HAP-1 (cell line): ENCODE measurements at places on chromosomes 2 and 18.

DNA sequence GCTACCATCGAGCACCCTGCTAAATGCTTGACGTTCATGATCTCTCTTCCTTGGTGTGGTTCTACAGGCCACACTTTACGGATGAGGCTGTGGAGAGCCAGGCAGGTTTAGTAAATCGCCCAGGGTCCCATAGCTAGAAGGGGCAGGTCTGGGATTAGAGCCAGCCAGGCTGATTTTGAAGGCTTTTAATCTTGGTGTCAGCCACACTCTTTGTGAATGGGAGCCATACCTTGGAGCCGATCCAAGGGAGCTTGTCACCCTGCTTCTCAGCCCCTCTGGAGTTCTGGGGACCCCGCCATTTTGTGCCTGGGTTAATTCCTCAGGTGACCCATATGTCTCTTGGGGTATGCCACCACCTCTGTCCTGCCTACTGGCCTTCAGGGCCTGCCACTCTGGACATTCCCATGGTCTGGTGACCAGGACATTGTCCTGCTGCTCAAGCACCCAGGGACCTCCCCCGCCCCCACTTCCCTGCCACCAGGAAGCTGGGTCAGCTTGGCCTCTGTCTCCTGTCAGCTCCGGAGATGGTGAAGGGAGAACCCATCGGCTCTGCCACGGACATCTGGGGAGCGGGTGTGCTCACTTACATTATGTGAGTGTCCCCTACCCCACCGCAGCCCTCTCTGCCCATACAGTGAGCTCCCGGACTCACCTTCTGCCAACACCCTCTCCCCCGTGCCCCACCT lies 7.3 kb upstream of the GMPPA start:
- no peak for DNase-seq

DNA sequence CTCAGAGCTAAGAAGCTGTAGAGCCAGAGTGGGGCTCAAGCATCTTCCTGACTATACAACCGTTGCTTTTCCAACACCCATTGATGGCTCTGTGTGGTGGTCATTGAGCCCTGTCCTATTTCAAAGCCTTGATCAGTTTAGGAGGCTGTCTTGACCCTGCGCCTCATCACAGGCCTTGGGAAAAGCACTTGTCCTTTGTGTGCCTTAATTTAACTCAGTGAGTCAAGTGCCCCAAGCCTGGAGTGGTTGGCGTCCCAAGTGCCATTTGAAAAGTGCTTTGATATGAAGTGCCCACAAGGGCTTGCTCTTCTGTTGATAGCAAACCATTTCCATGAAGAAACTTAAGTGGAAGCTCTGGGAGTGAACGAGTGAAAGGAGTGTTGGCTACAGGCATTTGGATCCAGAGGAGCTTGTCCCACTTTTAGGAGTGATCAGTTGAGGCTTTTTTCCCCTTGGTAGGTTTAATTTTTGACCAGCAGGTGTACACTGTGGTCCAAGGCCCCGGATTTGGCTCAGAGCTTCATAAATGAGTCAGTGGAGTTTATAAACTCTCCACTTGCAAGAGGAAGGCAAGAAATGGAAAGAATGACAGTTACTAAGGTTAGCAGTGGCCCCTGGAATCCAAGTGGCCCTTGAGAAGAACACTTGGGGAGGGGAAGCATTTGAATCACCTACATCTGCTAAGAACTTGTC lies 50.3 kb downstream of the ACTR2 start:
- no peak for DNase-seq

- DNase-seq = no peak
Measured at GRCh38 chr2:236545248-236545658, 24.4 kb upstream of the ACKR3 start.

- no peak for DNase-seq
Measured at GRCh38 chr18:12397254-12397653, 10.5 kb upstream of the PRELID3A start.

DNA sequence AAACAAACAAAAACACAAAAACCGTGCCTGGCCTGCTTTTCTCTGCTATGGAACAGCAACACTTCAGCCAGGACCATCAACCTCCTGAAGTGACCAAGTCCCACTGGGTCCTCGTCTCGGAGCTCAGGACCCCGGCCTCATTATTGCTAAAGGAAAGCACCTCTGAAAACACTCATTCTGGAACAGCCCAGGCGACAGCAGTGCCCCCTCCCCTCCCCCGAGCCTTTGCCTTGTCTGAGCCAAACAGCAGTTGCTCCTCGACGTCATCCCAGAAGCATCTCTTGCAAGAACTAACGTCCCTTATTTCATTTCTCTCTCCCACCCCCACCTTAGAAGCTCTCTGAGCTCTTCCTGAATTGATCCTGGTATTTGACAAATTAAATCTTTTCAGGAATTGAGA lies 27.4 kb downstream of the APCDD1 start:
- DNase-seq = no peak

DNA sequence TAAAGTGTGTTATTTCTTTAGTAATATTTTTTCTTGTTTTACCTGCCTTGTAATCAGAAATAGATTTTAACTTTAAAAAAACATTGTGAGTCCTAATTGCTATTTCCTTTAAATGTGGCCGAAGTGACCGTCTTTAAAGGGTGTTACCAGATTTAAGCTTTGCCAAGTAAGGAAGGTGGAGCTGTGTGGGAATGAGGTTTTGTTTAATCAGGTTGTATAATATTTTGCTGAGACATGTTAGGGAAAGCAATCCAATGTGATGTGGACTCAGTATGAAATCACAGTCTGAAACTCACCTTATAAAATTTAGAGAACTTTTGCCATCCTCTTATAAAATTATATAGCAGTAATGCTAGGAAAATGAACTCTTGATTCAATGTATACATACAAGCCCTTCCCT lies 32.9 kb upstream of the ITPRID2 start:
- no peak for DNase-seq

- DNase-seq = no peak
Measured at GRCh38 chr2:20433946-20434553, 12.8 kb upstream of the RHOB start.

DNA sequence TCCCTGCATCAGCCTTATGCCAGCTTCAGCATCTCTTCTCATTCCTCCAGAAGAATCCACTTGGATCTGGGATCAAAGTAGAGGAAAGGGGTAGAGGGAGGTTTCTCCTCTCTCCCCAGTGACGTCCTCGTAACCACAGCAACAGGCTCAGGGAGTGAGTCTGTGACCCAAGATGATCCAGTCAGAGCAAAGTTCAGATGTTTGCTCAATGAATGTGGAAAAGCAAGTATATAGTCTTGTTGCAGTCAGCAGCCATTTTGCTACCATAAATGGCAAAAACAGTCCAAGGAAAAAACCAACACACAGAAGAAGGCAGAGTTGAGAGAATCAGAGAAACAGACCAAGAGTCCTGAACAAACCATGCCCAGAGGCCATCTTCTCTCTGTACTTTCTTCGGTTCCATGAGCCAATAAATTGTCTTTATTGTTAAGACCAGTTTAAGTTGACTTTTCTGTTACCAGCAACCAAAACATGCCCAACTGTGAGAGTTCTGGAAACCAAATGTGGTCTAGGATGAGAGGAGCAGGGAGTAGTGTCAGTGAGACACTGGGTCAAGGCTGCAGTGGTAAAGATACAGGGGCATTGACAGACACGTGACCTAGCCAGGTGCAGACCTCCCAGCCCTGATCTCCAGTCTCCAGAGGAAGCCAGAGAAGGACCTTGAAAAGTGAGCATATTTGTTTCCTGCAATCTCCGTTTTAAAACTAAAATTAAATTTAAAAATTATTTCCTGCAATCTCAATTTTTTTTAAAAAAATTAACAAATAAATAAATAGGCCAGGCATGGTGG lies 3.2 kb upstream of the CXCR1 start:
- no peak for DNase-seq

- no peak for DNase-seq
Measured at GRCh38 chr18:50870138-50870845, 8.6 kb upstream of the ME2 start.

DNA sequence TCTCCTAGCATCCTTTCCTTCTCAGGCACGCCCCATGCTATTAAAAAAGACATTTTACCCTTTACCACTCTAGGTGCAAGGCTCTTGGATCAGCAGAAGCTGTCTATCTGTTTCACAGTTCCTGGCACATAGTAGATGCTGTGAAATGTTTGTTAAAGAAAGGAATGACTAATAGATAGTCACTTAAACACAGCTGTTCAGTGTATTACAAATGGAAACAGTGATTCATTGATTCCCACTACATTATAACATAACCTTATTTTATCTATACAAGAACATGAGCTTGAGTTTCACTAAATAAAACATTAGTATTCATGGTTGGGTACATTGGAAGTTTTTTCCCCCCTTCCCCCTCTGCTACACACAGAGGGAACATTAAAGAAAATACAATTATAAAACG lies 142.1 kb downstream of the ASXL3 start:
- no peak for DNase-seq

DNA sequence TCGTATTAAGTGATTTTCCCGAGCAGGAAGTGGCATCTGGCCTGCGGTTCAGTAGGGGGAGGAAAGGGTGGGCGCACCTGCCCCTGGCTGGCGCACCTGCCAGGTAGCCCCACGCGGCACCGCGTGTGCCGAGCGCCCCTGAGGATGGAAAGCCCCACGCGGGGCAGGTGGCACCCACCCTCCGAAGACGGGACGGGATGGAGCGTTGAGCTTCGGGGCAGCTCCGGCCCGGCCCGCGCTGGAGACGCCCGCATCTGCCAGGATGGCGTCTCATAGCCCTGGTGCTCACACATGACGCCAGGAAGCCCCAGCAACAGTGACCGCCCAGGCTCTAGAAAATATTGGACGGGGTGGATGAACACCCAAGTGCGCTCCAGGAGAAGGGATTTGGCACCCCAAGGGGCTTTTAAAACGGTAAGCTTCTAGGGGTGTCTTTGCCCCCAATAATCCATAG lies 2.5 kb upstream of the NFATC1 start:
- no peak for DNase-seq

- no peak for DNase-seq
Measured at GRCh38 chr18:9209279-9209678, 72.7 kb downstream of the ANKRD12 start.

- DNase-seq = no peak
Measured at GRCh38 chr2:180657054-180657453, 323.4 kb upstream of the UBE2E3 start.

DNA sequence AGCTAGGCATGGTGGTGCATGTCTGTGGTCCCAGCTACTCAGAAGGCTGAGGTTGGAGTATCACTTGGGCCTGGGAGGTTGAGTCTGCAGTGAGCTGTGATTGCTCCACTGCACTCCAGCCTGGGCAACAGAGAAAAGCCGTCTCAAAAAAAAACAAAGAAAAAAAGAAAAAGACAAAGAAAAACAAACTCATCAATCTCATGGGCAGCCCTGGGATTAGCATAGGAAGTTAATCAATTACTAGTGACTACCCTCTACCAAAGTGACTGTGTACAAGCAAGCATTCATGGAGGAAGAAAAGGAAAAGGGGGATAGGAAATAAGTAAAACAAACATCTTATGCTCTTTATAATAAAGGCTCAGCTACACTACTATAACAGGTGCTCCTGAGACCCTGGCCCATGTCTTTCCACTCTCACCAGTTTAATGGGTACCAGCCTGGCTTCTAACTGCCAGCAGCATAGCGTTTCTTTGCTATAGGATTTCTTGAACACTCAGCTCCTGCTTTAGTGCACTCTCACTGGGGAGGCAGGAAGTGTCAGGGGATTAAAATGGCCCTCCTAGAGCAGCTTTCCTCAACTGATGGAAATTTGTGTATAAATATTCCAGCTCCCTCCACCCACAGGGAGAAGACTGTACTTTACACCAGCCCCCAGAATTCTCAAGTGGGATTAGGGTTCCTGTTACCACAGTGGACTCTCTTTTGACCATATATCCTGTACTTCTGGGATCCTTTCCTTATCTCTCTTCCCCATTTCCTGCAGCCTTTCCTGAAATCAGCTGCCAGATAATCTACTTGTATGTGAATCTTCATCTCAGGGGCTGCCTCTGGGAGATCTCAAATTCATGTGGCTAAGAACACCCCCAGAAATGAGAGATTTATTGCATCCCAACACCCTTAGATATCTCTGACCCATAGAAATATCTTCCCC lies 91.3 kb upstream of the GLS start:
- no peak for DNase-seq

DNA sequence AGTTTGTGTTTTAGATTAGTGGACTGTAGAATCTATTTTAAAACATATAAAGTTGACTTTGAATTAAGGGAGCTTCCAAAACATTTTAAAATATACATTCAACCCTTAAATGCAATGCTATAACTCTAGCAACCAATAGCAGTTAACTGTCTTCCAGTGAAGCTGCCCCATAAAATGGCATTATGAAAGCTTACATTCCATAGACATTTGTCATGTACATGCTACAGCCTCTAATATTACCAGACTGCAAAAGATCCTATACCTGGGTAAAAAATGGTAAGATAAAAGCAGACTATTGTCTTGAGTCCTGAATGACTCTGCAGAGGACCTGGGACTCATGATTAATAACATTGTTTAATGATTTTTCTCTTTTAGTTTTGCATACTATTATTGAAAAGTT lies 489.4 kb downstream of the LRP1B start:
- DNase-seq = no peak

DNA sequence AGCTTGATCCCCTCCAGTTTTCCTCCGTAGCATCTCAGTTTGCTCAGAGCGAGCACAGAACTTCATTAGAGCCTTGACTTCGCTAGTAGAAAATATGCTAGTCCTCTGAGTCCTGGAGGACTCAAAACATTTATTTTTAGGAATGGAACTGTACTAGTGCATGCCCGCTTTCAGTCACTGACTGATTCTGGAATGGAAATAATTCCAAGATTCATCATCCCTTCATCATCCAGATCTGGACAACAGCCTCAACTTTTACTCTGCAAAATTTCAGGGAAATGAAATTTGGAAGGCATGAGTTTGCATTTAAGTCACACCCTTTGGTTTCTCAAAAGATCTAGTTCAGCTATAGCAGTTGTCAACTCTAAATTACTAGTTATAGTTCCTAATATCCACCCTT lies 304.6 kb downstream of the XIRP2 start:
- no peak for DNase-seq

DNA sequence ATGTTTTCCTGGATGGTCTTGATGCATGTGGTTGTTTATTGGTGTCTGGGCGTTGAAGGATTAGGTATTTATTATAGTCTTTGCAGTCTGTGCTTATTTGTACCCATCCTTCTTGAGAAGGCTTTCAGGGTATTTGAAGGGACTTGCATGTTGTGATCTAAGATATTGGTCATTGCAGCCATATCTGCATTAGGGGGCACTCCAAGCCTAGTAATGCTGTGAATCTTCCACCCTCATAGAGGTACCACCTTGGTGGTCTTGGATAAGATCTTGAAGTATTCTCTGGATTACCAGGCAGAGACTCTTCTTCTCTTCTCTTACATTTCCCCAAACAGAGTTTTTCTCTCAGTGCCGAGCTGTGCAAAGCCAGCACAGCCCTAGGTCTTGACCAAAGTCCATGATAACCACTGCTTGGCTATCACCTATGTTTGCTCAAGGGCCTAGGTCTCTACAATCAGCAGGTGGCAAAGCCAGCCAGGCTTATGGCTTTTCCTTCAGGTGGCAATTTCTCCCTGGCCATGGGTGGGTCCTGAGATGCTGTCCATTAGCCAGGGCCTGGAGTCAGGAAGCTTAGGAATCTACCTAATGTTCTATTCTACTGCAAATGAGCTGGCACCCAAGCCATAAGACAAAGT lies 15.4 kb upstream of the PPP1R1C start:
- DNase-seq = no peak

GRCh38 chr2:172279813-172280212 lies 147.6 kb upstream of the ITGA6 start:
- DNase-seq = no peak
